Activated T-cell treated with anti-CD3 and anti-CD28 coated beads, Interleukin-2, amount 50 U/mL, for 72 hours (primary cell): ENCODE measurements at places on chromosomes 6 and 20. TPM values are rescaled to one million over a fixed set of nuclear protein-coding genes. Genes with fewer than 3 reads are reported as not detected.

- no peak overlapping the region for H3K4me3 ChIP-seq
- H3K27ac ChIP-seq = no peak overlapping the region
- no peak for DNase-seq
- H3K36me3 ChIP-seq = no peaks in the 10 kb centered on the region
- H3K4me1 ChIP-seq = no peaks in the 10 kb centered on the region
- H3K27me3 ChIP-seq = no peaks in the 10 kb centered on the region
Observed at GRCh38 chr6:54441020-54441419, 132.8 kb downstream of the TINAG start.

DNA sequence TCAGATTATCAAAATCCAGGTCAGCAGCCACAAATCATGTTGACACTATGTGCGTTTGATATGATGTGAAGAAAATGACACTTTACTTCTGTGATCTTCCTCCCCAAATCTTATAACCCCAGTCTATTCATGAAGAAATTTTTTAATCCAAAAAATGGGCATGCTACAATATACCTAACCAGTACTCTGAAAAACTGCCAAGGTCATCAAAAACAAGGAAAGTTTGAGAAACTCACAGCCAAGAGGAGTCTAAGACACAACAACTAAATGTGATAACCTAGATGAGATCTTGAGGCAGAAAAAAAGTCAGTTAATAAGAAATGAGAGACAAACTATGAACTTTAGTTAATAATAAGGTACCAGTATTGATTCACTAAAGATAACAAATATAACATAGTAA lies 200.6 kb upstream of the IRAK1BP1 start:
- H3K4me3 ChIP-seq = no peak overlapping the region
- no peaks in the 10 kb centered on the region for H3K4me1 ChIP-seq
- DNase-seq = no peak

DNA sequence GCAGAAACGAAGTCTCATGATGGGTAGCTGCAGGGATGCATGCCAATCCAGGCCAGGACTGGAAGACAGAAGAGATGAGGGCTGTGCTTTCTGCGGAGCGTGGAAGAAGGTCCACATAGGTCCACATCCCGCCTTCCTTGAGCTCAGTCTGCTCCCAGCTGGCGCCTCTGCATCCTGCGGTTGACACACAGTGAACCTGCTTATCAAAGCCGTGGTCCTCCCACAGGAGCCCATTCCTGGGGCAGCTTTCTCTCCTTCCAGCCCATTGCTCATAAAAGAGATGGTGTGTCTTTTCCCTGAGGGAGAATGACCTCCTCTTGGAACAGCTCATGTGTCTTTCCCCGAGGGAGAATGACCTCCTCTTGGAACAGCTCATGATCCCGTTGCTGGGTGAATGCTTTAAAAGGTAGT lies 225.4 kb downstream of the CDH4 start:
- H3K27ac ChIP-seq = no peak overlapping the region
- no peaks in the 10 kb centered on the region for H3K4me1 ChIP-seq
- no peak overlapping the region for H3K4me3 ChIP-seq
- H3K27me3 ChIP-seq = peaks cover 6% of the 10 kb centered on the region

GRCh38 chr6:3409699-3410384 lies 47.0 kb downstream of the SLC22A23 start:
- H3K27ac ChIP-seq = no peak overlapping the region
- H3K36me3 ChIP-seq = no peaks in the 10 kb centered on the region
- DNase-seq = no peak
- no peak overlapping the region for H3K4me3 ChIP-seq

GRCh38 chr6:35016502-35017321 lies 124.4 kb downstream of the TCP11 start:
- no peak for DNase-seq
- H3K27me3 ChIP-seq = no peaks in the 10 kb centered on the region
- no peak overlapping the region for H3K4me3 ChIP-seq
- no peak overlapping the region for H3K27ac ChIP-seq

Gene SLC26A8
- not detected for total RNA-seq

Gene ADNP
- 72.2 TPM for total RNA-seq

DNA sequence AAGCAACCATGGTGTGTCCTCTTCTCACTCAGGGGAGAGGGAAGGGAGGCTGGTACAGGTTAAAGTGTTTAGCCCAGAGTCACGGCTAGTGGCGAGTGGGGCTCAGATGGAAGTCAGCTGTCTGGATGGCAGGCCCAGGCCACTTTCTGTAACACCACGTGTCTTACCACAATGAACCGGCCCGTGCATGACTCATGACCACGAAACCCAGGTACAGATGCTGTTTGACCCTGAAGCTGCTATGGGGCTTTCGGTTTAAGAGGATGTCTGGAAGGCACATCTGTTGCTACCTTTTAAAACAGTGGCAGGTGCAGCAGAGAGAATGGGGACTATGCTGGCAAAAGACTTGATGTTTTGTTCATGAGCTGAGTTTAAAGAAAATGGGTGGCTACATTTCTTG lies 36.5 kb upstream of the MPC1 start:
- no peaks in the 10 kb centered on the region for H3K27me3 ChIP-seq
- peaks cover 71% of the 10 kb centered on the region for H3K4me1 ChIP-seq
- H3K27ac ChIP-seq = peak overlapping the region; percentile 69
- peak; percentile 80 for DNase-seq
- peaks cover 23% of the 10 kb centered on the region for H3K36me3 ChIP-seq

Gene RIPPLY2
- total RNA-seq = not detected

Gene CSNK2A1
- 168 TPM for total RNA-seq

DNA sequence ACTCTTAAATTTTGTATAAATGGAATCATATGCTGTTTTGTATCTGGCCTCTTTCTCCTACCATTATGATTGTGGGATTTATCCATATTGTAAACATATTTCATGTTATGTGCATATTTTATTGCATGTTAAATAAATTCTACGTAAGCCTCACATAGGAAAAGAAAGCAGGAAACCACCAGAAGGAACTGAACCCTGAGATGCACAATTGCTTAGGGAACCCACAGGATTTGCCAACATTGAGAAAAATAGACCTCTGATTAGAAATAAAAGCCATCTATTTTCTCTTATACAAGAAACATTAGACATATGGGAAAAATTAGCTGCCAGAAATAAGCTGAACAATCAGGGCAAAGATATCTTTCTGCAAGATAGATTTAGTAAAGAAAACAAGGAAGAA lies 111.2 kb upstream of the CARMIL1 start:
- no peak overlapping the region for H3K4me3 ChIP-seq
- H3K36me3 ChIP-seq = peaks cover 4% of the 10 kb centered on the region
- no peaks in the 10 kb centered on the region for H3K27me3 ChIP-seq
- DNase-seq = no peak
- H3K27ac ChIP-seq = peak overlapping the region; percentile 93

- H3K27me3 ChIP-seq = peaks cover 13% of the 10 kb centered on the region
- DNase-seq = no peak
- H3K4me1 ChIP-seq = peaks cover 25% of the 10 kb centered on the region
Observed at GRCh38 chr6:105600336-105601260, 197.7 kb upstream of the PREP start.

DNA sequence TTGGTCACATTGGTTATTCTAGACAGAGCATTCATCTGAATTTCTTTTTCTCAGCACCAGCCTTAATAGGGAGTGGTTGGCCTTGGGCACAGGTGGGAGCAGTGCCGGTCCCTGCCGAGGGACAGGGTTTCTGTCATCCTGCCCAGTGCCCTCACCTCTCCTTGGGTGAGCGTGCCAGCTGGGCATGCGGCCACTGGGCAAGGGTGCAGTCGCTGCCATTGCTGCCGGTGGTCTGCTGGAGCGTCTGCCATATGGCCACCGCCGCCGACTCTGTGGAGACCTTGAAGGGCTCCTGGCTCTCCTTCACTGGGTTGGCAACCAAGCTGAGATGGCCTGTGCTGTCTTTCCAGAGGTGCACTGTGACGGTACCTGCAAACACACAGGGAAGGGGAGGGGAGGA lies 16.4 kb upstream of the UQCC2 start:
- no peaks in the 10 kb centered on the region for H3K36me3 ChIP-seq
- DNase-seq = no peak
- peaks cover 6% of the 10 kb centered on the region for H3K27me3 ChIP-seq
- H3K27ac ChIP-seq = no peak overlapping the region
- H3K4me3 ChIP-seq = no peak overlapping the region

DNA sequence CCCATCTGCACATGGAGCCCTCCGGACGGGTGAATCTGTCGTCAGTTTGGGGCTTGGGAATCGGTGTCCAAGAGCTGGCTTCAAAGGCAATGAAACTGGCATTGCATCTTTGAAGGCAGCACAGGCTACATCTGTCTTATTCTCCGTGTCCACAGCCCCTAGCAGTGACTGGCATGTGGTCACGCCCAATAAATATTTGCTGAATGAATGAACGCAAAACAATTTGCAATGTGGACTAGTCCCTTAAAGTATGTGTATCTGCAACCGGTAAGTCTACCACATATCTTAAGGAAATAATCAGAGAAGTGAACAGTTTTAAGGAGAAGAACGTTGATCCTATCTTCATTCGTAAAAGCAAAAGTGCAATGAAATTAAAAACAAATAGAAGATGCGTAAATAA lies 8.0 kb upstream of the PMEPA1 start:
- H3K4me3 ChIP-seq = peak overlapping the region; percentile 41
- H3K27ac ChIP-seq = no peak overlapping the region
- DNase-seq = no peak
- H3K27me3 ChIP-seq = peaks cover 7% of the 10 kb centered on the region
- H3K4me1 ChIP-seq = peaks cover 13% of the 10 kb centered on the region

DNA sequence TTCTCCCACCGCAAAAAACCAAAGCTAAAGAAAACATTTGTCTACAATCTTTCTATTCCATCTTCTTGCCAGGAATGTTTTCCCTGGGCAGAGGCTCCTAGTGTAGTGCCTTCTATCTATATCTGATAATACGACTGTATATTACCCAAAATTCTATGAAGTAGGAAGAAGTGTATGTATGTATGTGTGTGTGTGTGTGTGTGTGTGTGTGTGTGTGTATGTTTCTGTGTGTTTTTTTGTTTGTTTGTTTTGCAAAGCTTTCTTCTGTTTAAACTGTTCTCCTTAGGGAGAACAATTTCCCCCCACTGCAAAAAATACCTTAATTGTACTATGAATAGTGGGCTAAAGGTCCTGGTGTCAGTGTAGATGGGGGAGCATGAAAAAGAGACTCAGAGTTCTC lies 312.6 kb upstream of the CITED2 start:
- H3K36me3 ChIP-seq = no peaks in the 10 kb centered on the region
- no peak overlapping the region for H3K27ac ChIP-seq
- H3K4me3 ChIP-seq = no peak overlapping the region
- no peak for DNase-seq

GRCh38 chr20:33267701-33268100 lies 15.3 kb upstream of the BPIFB1 start:
- no peaks in the 10 kb centered on the region for H3K36me3 ChIP-seq
- H3K27ac ChIP-seq = no peak overlapping the region
- DNase-seq = no peak
- peaks cover 27% of the 10 kb centered on the region for H3K27me3 ChIP-seq

DNA sequence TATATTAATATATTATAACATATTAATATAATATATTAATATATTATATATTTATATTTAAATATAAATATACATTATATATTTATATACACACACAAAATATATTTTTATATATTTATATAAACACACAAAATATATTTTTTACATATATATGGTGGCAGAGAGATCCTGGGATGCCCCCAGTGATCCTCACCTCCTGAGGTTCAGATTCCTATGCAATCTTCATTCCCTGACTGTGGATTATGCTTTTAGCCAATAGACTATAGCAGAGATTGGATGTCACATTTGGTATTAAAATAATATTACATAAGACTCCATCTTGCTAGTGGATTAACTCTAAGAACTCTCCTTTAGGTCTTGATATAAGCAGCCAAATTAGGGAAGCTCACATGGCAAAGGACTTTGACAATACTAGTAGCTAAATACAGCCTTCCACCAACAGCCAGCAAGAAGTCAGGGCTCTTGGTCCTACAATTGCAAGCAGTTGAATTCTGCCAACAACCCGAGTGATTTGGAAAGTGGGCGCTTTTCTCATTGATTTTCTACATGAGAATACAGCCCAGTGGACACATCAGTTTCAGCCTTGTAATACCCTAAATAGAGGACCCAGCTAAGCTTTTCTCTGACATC lies 681.0 kb downstream of the C6orf118 start:
- no peak for DNase-seq
- no peaks in the 10 kb centered on the region for H3K4me1 ChIP-seq
- H3K36me3 ChIP-seq = no peaks in the 10 kb centered on the region

Gene TXNDC5
- 40.3 TPM for total RNA-seq

- H3K4me3 ChIP-seq = peak overlapping the region; percentile 88
- H3K27ac ChIP-seq = no peak overlapping the region
- peaks cover 6% of the 10 kb centered on the region for H3K27me3 ChIP-seq
- H3K4me1 ChIP-seq = peaks cover 33% of the 10 kb centered on the region
Observed at GRCh38 chr20:64083378-64083803, 807 bp downstream of the LKAAEAR1 start.

- peaks cover 10% of the 10 kb centered on the region for H3K4me1 ChIP-seq
- H3K27ac ChIP-seq = no peak overlapping the region
- no peak for DNase-seq
- H3K27me3 ChIP-seq = peaks cover 5% of the 10 kb centered on the region
- H3K36me3 ChIP-seq = no peaks in the 10 kb centered on the region
- no peak overlapping the region for H3K4me3 ChIP-seq
Observed at GRCh38 chr6:31075528-31075927, 36.8 kb downstream of the C6orf15 start.

DNA sequence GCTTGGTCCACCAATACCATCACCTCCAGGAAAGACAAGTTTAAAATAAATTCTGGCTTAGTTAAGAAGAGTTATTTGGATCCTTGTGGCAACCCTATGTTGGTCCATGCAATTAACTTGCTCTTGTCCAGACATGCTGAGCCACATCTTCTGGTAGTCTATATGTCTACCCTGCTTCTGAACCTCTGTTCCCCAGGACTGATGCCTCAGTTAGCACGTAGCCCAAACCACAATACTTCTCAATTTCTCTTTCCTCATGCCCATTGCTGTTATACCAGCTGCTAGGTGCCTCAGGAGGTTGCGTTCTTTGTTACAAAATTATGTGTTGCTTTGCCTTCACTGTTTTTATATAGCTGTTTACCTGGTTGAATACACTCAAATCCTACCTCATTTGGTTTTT lies 116.4 kb upstream of the KCNQ5 start:
- H3K4me3 ChIP-seq = no peak overlapping the region
- no peak for DNase-seq
- H3K27me3 ChIP-seq = peaks cover 23% of the 10 kb centered on the region
- H3K4me1 ChIP-seq = no peaks in the 10 kb centered on the region
- no peaks in the 10 kb centered on the region for H3K36me3 ChIP-seq

Gene OR2H2
- not detected for total RNA-seq

GRCh38 chr20:1674990-1675780 lies 17.6 kb upstream of the SIRPG start:
- peaks cover 98% of the 10 kb centered on the region for H3K4me1 ChIP-seq
- H3K27me3 ChIP-seq = no peaks in the 10 kb centered on the region
- H3K36me3 ChIP-seq = peaks cover 29% of the 10 kb centered on the region

Gene C6orf15
- total RNA-seq = not detected

Gene LY6G6D
- total RNA-seq = not detected
